ENCODE measurements at places on chromosomes 4 and X. TPM values are rescaled to one million over a fixed set of nuclear protein-coding genes. Genes with fewer than 3 reads are reported as not detected.

DNA sequence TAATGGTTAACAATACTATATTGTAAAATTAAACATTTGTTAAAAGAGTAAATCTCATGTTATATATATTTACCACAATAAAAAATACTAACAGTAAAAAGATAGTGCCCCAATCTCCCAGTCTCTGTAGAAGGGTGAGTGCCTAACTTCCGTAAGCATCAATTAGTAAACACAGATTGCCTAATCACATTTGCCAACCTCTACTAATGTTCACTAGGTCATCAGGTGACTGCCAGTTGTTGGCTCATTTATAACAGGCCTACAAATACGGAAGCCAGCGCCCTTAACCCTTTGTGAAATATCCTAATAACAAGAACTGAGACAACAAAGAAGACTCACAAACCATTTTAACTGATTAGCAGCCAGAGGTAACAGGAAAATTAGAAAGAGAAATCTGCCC lies 345.1 kb downstream of the INPP4B start:
- no peak for DNase-seq

The CYTL1 gene
- total RNA-seq, result 8.3 TPM

GRCh38 chrX:55039471-55039870 lies 8.7 kb upstream of the ALAS2 start:
- no peak for DNase-seq

GRCh38 chrX:5399403-5399802 lies 829.3 kb downstream of the NLGN4X start:
- DNase-seq, result no peak

The AMELX gene
- total RNA-seq, result not detected

- DNase-seq, result peak; percentile 3
These were observed 147.2 kb upstream of the MBNL3 start for GRCh38 chrX:132636080-132636479.

The CXCR3 gene
- total RNA-seq, result not detected

The MAGEA4 gene
- total RNA-seq, result 2.8 TPM

DNA sequence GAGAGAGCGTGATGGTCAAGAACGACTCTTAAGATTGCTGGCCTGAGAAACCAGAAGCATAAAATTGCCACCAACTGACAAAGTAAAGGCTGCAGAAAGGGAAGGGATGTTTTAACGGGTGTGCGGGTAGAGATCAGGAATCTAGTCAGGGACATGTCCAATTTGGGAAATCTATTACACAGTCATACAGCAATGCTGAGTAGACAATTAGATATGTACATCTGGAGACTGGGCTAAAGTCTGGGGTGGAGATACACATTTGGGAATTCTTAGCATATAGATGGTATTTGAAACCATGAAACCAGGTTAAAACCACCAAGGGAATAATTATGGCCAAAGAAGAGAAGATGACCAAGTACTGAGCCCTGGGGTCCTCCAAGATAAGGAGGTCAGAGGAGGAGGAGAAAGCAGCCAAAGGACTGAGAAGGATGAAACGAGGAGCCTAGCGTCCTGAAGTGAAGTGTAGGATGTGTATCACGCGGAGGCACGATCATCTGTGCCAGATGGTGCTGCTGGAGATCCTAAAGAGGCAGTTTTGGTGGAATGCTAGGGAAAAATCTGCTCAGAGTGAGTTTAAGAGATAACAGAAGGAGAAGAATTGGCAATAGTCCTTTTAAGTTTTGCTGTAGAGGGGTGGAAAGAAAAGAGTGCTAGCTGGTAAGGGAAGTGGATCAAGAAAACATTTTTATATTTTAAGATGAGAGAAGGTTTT lies 36.5 kb downstream of the SEC24D start:
- DNase-seq, result no peak

DNA sequence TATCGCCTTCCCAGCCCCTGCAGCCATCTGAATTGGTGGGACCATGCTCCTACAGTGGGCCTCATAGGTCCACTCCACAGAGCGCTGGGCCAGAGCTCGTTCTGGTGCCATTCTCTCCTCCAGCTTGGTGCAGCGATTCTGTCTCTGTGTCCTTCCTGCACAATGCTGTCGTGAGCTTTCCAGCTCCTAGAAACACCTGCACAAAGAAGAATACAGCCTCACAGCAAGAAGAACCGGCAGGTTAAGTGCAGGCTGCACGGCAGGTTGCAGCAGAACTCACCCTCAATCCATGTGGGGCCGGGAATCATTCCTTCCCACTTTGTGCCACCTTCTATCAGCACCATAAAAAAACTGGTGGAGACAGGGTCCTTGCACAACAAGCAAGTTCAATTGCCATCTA lies 101.2 kb upstream of the ENPP6 start:
- DNase-seq, result no peak

DNA sequence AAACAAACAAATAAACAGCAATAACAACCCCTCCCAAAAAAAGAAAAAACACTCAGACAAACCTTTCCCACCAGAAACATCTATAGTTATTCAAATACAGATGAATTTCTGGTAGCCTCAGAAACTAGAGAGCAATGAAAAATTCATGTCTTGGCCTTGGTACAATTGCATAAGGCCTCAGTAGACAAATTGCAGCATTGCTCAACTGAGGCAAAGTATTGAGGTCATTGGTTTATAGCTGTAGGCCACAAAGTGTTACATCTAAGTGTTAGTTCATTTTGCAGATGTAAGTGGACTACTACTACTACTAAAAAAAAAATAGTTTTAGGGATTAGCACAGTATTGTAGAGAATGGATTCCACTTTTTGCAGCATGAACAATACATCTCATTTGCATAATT lies 2268.3 kb downstream of the ARAP2 start:
- no peak for DNase-seq

DNA sequence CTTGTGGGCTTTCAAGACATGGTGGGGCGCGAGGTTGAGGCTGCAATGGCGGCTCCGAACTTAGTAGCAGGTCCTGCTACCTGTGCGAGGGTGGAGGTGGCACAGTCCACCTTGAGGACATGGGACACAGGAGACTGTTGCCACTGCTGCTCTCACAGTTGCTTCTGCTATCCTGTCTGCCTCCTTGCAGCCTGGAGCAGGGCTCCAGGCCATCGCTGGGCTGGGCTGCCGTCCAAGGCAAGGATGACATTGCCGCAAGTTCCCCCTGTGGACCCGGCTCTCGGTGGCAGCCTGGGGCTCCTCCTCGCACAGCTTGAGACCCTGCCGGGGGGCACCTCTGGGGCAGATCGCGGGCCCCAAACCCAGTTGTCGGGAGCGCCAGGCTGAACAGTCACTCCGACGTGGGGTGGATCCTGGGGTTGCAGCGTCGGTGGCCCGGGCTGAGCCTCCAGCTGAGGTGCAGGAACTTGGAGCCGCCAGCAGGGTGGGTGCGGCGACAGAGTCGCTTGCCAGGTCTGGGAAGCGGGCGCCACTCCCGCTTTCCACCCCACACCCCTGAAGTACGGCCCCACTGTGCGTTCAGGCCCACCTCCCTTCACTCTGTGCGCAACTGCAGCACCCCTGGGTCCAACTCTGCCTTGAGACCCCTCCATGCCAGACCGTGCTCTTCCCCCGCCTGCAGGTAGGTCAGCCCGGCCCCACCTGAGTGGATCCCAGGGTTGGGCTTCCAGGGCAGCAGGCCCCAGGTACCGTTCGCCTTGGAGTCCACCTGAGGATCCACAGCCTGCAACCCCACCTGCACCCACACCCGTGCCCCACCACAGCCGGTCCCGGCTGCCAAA lies 192.7 kb upstream of the NUDT6 start:
- peak; percentile 45 for DNase-seq

The ATP1B4 gene
- not detected for total RNA-seq

The TLL1 gene
- total RNA-seq, result 0.39 TPM

DNA sequence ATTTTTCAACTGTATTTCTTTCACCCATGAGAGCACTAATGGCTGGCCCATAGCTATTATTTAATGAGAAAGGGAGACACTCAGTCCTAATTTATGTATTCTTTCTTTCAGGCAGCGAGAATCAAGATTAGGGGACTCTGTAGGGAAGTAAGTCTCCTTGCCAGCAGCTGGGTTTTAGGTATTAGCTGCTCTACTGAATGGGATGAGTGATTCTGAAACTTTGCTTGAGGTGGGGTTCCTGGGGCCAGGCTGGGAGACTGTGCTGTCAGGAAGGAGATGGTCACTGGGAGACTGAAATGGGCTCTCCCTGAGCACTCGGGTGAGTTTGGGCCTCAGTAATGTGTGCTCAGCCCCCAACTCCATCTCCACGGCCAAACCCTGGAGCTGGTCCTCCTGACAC lies 78.7 kb downstream of the LNX1 start:
- DNase-seq, result no peak

The SPANXA1 gene
- 0.45 TPM for total RNA-seq

- peak; percentile 60 for DNase-seq
These were observed 825 bp upstream of the RASGEF1B start for GRCh38 chr4:81472281-81473182.

DNA sequence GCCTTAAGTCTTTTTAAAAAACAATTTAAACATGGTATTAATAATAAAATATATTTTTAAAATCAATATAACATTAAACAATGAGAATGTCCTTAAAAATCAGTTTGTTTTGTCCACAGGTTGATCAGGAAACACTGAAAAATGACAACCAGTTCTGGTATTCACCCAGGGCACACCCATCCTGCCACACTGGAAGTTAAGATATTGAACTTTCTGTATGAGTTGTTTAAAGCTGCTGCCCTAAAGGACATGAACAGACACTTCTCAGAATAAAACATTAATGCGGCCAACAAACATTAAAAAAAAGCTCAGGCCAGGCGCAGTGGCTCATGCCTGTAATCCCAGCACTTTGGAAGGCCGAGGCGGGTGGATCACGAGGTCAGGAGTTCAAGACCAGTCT lies 15.0 kb upstream of the HOPX start:
- DNase-seq, result no peak

The ARMCX4 gene
- total RNA-seq, result 13.3 TPM

- peak; percentile 39 for DNase-seq
These were observed 48.3 kb downstream of the ANXA5 start for GRCh38 chr4:121648516-121648915.

DNA sequence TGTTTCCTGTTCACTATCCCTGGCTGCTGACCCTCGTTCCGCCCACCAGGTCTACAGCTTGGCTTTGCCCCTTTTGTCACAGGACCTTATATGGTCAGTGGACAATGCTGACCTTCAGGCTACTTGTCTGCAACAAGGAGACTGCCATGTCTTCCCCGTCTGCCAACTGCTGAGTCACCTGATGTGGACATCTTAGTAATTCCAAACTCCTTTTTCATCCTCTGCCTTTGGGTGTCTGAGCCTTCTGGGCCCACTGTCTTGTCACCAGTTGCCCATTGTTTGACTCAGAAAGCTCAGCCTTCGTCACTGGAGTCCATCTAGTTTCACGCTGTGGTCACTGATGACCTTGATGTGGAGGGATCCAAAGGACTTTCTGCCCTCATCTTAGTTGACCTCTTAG lies 30.2 kb downstream of the GPRIN3 start:
- no peak for DNase-seq

DNA sequence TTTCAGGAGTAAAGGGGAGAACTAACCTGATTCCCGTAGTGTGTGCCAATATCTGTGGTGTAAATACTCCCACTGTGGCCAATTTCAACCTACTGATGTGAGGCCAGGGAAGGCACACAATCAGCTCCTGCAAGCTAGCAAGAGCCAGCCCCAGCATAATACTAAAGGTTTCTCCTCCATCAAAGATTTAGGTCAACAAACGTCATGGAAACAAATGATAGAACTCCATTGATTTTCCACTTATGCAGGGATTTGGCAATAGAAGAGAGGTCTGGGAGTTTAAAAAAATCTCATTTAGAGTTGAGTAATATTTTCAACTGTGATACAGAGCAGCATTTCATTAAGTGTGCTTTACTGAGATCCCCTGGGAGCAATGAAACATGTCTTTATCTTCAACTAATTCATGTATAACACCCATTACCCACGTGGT lies 15.8 kb upstream of the VEGFD start:
- no peak for DNase-seq

The GPR143 gene
- total RNA-seq, result 17.2 TPM

The SOD3 gene
- total RNA-seq, result 11.8 TPM

The GPC3 gene
- total RNA-seq, result 61.2 TPM

DNA sequence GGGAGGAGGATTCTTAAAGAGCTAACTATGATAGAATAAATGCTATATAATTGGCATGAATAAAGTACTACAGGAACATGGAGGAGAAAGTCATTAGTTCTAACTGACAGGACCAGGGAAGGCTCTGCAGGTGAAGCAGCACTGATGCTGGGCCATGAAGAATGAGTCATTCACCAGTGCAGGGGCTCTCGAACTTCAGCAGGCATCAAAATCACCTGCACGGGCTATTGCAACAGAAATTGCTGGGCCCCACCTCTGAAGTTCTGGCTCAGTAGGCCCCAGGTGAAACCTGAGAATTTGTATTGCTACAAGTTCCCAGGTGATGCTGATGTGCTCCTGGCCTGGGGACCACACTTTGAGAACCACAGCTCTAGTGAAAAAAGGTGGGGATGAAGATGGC lies 33.7 kb downstream of the TMEM150C start:
- DNase-seq, result no peak

- no peak for DNase-seq
These were observed 94.6 kb downstream of the LIMCH1 start for GRCh38 chr4:41632481-41633073.

The RPA4 gene
- 0.47 TPM for total RNA-seq

- peak; percentile 4 for DNase-seq
These were observed 408.8 kb upstream of the CNKSR2 start for GRCh38 chrX:20965270-20966044.

The YY2 gene
- 1.6 TPM for total RNA-seq

GRCh38 chr4:137363496-137363895 lies 168.8 kb downstream of the PCDH18 start:
- no peak for DNase-seq

DNA sequence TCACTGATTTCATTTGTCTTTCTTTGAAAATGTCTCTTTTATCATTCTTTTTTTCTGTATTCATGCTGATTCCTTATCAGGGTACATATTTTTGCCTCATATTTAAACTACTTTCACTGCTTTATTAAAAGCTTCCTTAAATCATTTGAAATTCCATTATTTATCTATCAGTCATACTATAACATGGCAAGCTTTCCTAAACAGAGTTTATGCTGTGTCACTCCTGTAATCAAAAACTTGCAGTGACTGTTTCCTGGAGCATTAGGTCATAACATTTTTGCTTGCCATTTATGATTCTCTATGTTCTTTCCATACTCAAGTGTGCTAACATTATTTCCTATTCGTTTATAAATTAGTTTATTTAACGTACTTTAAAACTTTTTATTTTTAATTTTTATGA lies 203.7 kb downstream of the BMPR1B start:
- no peak for DNase-seq

GRCh38 chr4:76597423-76597979 lies 162.5 kb downstream of the SHROOM3 start:
- no peak for DNase-seq

Data from GM23338 (cell line).